ENCODE measurements at places on chromosomes 2 and 18. TPM values are rescaled to one million over a fixed set of nuclear protein-coding genes. Genes with fewer than 3 reads are reported as not detected.

DNA sequence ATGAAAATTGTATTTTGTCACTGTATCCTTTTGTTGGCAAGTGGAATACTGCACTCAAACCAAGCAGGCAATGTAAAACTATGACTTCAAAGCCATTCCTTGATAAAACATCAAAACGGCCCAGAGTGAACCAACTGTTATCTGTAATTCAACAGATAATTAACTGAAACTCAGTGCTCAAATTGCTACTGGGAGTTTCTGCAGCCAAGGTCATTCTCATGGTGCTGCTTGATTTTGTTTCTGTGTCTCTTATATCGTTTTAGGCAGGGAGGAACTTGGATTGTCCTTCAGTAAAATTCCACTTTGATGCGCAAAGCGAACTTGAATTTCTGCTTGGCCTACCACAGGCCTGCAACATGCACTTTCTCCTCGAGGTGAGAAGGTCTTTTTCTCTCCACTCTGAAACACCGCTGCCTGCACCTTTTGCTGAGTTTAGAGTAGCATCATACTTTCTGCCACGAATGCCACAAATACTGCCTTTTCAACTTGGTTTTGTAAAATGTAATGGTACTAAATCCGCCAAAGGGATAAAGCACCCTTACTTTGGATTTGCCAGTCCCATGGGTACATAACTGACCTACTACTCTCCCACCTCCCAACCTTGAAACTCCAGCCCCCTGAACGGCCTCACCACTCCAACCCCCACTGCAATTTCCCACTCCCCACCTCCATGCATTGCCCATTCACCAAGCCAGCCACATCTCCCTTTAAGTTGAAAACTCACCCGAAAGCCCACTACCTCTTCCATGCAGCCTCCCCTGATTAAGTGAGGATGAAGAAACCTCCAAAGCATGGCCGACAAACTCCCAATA is 204.7 kb downstream of the TGIF1 start:
- H3K27me3 ChIP-seq, result no peaks in the 10 kb centered on the region
- peaks cover 44% of the 10 kb centered on the region for H3K4me1 ChIP-seq
- peak; percentile 57 for DNase-seq
- H3K27ac ChIP-seq, result peak overlapping the region; percentile 85

DNA sequence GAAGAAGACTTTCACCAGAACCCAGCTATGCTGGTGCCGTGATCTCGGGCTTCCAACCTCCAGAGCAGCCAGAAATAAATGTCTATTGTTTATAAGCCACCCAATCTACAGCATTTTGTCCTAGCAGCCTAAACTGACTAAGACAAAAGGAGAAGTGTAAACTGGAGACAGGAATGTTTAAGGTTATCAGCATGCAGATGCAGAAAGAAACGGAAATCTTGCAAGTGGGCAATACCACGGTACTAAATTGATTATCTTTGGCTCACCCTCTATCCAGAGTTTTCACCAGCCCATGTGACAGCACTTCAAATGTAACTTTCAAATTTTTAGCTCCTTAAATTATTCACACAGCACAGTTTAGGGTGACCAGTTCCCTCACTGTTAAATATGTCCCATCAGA is 5.7 kb upstream of the CAPN14 start:
- H3K27ac ChIP-seq, result no peak overlapping the region
- no peaks in the 10 kb centered on the region for H3K27me3 ChIP-seq
- DNase-seq, result no peak
- no peaks in the 10 kb centered on the region for H3K4me1 ChIP-seq
- H3K4me3 ChIP-seq, result no peak overlapping the region
- H3K36me3 ChIP-seq, result no peaks in the 10 kb centered on the region

DNA sequence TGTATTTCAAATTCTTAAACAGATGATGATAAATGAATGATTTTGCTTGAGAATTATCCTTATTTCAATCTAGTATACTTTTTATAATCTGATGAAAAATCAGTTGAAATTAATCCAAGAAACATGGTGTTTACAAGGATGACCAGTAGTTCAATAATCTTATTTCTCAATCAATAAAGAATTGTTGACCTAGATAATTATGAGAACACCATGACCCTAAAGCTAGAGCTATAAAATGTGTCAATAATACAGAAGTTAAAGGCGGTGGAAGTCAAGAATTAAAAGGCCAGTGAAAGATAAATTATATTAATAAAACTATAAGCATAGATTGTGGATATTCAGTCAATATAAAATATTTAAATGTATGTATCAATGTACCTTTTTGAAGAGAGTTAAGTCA is 667.4 kb upstream of the GCFC2 start:
- H3K4me3 ChIP-seq, result no peak overlapping the region
- H3K4me1 ChIP-seq, result no peaks in the 10 kb centered on the region
- no peaks in the 10 kb centered on the region for H3K27me3 ChIP-seq
- no peak overlapping the region for H3K27ac ChIP-seq
- no peak for DNase-seq
- no peaks in the 10 kb centered on the region for H3K36me3 ChIP-seq

GRCh38 chr2:143195511-143195910 is 66.3 kb downstream of the ARHGAP15 start:
- DNase-seq, result no peak
- H3K4me1 ChIP-seq, result no peaks in the 10 kb centered on the region
- no peak overlapping the region for H3K27ac ChIP-seq
- H3K27me3 ChIP-seq, result no peaks in the 10 kb centered on the region

DNA sequence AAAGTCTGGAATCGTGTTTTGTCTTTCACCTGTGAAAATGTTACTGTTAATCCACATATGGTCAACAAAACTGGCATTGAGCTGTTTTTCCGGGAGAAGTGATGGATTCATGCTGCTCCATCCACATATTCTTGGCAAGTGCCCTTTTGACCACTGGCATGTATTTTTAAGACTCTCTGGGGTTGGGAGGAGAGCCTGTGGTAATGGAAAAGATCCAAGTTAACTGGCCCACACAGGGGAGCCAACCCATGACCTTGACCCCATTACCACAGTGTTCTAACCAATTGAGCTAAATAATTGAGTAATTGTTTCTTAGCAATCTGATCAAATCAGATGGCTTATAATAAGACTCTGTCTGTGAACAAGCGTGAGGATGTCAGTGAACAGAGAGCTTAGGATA is 296.2 kb upstream of the NRP2 start:
- no peak overlapping the region for H3K4me3 ChIP-seq
- no peak overlapping the region for H3K27ac ChIP-seq
- no peaks in the 10 kb centered on the region for H3K27me3 ChIP-seq
- no peaks in the 10 kb centered on the region for H3K36me3 ChIP-seq

DNA sequence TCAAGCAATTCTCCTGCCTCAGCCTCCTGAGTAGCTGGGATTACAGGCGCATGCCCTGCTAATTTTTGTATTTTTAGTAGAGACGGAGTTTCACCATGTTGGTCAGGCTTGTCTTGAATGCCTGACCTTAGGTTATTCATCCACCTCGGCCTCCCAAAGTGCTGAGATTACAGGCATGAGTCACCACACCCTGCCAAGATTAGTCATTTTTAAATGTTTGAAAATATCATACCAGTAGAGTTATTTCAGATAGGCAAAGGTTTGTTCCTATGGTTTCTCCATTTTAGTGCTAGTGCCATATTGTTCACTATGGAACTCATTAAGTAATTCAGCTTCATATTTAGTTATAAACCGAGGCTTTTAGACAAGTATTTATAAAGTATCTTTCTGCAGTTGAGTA is 52.3 kb downstream of the HIBCH start:
- H3K4me3 ChIP-seq, result no peak overlapping the region
- peaks cover under 1% of the 10 kb centered on the region for H3K4me1 ChIP-seq
- DNase-seq, result peak; percentile 67
- H3K27ac ChIP-seq, result peak overlapping the region; percentile 43

DNA sequence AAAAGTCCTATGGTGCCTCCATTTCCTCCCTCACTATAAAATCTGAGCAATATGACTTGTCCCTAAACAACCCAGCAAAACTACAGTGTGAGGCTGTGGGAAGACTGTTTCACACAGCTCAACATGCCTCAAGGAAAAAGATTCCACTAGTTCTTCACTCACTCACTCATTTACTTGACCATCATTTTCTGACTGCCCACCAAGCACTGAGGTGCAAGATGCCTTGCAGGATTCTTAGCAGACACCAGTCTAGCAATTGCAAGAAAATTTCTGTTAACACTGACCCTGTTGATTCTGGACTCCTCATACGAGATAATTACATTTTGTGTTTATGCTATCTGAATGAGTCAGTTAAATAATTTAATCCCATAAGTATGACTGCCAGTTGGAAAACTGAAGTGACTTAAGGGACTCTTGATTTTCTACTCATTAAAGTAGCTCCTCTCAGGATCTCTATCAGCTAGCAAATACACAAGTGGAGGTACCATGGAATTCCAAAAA is 51.9 kb upstream of the PCBP1 start:
- DNase-seq, result no peak
- no peak overlapping the region for H3K27ac ChIP-seq
- H3K4me1 ChIP-seq, result peaks cover 18% of the 10 kb centered on the region
- H3K4me3 ChIP-seq, result no peak overlapping the region
- H3K36me3 ChIP-seq, result no peaks in the 10 kb centered on the region
- H3K27me3 ChIP-seq, result no peaks in the 10 kb centered on the region

GRCh38 chr2:48626047-48626446 is 8.4 kb downstream of the GTF2A1L start:
- no peaks in the 10 kb centered on the region for H3K27me3 ChIP-seq
- no peak overlapping the region for H3K27ac ChIP-seq
- H3K36me3 ChIP-seq, result no peaks in the 10 kb centered on the region
- DNase-seq, result no peak

DNA sequence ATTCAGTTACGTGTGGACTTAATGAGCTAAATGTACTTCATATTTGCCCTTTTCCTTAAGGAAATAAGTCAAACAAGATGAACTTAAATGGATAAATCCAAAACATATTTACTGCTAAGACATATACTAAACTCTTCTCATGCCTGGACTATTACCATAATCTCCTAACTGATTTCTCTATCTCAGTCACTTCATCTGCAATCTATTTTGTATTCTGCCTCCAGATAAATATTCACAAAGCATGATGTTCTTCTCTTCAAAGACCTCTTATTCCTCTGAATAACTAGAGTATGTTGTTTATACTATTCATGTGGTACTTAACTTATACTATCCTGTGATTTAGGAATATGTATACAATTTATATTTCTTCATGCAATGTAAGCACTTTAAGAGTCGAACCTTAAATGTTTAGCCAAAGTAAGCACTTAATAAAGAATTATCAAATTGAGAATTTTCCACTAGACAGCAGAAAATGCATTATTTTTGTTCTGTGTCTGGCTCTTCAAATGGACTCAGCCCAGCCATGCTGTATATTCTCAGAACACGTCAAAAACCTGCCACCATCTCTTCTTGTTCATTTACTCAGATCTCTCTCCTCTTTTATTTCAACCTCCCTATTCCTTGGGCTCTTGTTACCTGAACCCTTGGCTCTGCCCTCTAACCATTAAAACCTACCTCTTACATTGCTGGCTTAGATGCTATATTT is 79.9 kb upstream of the ARHGAP28 start:
- no peak for DNase-seq
- H3K4me3 ChIP-seq, result no peak overlapping the region
- H3K36me3 ChIP-seq, result no peaks in the 10 kb centered on the region
- no peak overlapping the region for H3K27ac ChIP-seq

GRCh38 chr18:59834267-59834666 is 65.5 kb upstream of the PMAIP1 start:
- no peak overlapping the region for H3K27ac ChIP-seq
- no peaks in the 10 kb centered on the region for H3K27me3 ChIP-seq
- H3K4me1 ChIP-seq, result peaks cover 4% of the 10 kb centered on the region

DNA sequence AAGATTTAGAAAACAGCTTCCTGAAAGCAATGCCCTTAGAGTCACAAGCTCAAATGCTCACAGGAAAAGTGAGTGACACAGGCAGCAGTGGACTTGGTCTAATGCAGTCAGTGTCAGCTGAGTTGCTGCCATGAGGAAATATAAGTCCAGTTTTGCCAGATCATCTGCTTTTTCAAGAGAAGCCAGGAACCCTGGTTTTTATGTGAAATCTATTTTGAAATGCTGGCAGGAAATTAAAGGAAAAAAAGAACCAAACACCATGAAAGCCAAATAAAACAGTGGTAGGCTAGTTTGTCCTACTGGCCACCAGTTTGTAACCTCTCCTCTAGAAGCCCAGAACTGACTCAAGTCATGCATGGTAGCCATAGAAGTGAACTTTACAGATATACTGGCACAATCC is 109.2 kb downstream of the THADA start:
- no peaks in the 10 kb centered on the region for H3K36me3 ChIP-seq
- H3K4me1 ChIP-seq, result peaks cover 66% of the 10 kb centered on the region
- H3K4me3 ChIP-seq, result no peak overlapping the region
- no peaks in the 10 kb centered on the region for H3K27me3 ChIP-seq
- peak; percentile 32 for DNase-seq

GRCh38 chr18:51226068-51226467 is 28.6 kb upstream of the MEX3C start:
- H3K4me1 ChIP-seq, result no peaks in the 10 kb centered on the region
- no peaks in the 10 kb centered on the region for H3K36me3 ChIP-seq
- H3K4me3 ChIP-seq, result no peak overlapping the region

- H3K27me3 ChIP-seq, result no peaks in the 10 kb centered on the region
- H3K4me1 ChIP-seq, result peaks cover 18% of the 10 kb centered on the region
- no peak overlapping the region for H3K27ac ChIP-seq
- DNase-seq, result no peak
Observed at GRCh38 chr2:61044636-61045035, 21.0 kb upstream of the SANBR start.

- no peak overlapping the region for H3K27ac ChIP-seq
- DNase-seq, result no peak
- H3K4me1 ChIP-seq, result no peaks in the 10 kb centered on the region
- no peaks in the 10 kb centered on the region for H3K27me3 ChIP-seq
Observed at GRCh38 chr2:240165034-240165433, 24.6 kb upstream of the OTOS start.

DNA sequence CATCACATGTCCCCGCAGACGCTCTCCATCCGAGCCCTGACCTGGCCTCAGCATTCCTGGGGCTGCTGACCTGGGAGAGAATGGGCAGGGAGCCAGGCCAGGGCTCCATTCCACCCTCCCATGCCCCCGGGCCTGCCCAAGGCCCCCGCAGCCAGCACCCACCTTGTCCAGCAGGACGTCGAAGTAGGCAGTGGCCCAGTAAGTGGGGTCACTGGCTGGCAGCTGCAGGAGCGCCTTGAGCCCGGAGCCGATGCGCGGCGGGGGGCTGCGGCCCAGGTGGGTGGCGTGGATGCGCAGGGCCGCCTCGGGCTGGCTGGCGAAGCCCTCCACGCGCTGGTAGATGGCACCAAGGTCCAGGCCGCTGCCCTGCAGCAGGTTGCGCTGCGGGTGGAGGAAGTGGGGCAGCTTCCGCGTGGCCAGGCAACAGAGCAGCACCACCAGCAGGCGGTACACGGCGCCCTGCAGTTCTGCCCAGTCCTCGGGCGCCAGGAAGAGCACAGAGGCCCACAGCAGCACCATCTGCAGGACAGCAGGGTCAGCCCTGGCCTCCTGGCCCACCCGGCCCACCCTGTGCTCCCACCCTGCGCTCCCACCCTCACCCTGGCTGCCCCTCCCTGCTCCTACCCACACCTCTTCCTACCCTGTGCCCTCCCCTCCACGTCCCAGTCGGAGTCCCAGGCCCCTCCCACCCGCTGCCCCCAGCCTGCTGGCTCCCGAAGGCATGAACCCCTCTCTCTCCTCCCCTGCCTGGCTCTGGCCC is 7.6 kb downstream of the MAB21L4 start:
- H3K27me3 ChIP-seq, result no peaks in the 10 kb centered on the region
- no peak overlapping the region for H3K27ac ChIP-seq
- no peaks in the 10 kb centered on the region for H3K36me3 ChIP-seq
- no peak overlapping the region for H3K4me3 ChIP-seq
- H3K4me1 ChIP-seq, result no peaks in the 10 kb centered on the region

TTC39C gene
- total RNA-seq, result 54.0 TPM

OTOS gene
- total RNA-seq, result not detected

CYP26B1 gene
- 13.7 TPM for total RNA-seq

NETO1 gene
- total RNA-seq, result not detected

ANKRD62 gene
- not detected for total RNA-seq

CYBRD1 gene
- 52.7 TPM for total RNA-seq

SH3RF3 gene
- 19.1 TPM for total RNA-seq

GCKR gene
- 2.9 TPM for total RNA-seq

MAP3K19 gene
- not detected for total RNA-seq

HOXD13 gene
- not detected for total RNA-seq

TRIP12 gene
- 242 TPM for total RNA-seq

ATP9B gene
- 27.6 TPM for total RNA-seq
